ENCODE measurements at places on chromosomes 7 and 10.

DNA sequence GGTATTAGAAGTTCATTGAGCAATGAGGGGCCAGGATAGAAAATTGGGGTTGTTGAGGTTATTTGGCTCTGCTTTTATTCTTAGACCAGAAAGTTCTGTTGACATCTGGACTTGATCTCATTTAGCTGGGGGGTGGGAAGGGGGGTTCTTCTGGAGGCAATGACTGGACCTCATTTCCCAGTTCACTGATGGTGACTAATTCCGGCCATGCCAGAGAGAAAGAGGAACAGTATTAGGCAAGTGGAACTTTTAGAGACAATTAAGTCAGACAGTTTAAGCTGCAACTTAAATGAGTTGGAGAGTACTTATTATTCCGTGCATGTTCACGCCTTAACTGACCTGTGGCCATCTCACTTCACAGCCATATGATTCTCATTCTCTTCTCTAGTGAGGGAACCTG lies 512.5 kb downstream of the REEP3 start:
- DNase-seq = no peak

DNA sequence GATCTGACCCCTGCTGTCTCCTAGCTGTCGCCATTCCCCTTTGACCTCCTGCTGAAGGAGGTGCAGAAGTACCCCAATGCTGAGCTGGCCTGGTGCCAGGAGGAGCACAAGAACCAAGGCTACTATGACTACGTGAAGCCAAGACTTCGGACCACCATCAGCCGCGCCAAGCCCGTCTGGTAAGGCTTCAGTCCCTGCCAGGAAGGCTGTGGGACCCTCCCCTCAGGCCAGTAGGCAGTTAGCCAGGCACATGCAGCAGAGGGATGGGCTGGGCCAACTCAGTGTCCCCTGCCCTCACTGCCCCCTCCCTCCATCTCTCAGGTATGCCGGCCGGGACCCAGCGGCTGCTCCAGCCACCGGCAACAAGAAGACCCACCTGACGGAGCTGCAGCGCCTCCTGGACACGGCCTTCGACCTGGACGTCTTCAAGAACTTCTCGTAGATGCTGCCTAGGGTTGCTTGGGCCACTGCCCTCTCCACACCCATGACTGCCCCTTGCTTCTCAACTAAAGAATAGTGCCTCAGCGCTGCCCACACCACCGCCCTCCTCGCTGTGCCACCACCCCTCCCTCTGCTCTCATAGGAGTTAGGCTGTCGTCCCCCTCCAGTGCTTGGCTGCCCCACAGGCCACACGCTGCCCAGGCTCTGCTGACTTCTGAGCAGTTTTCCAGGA lies 41.0 kb upstream of the ZMIZ2 start:
- DNase-seq = no peak

DNA sequence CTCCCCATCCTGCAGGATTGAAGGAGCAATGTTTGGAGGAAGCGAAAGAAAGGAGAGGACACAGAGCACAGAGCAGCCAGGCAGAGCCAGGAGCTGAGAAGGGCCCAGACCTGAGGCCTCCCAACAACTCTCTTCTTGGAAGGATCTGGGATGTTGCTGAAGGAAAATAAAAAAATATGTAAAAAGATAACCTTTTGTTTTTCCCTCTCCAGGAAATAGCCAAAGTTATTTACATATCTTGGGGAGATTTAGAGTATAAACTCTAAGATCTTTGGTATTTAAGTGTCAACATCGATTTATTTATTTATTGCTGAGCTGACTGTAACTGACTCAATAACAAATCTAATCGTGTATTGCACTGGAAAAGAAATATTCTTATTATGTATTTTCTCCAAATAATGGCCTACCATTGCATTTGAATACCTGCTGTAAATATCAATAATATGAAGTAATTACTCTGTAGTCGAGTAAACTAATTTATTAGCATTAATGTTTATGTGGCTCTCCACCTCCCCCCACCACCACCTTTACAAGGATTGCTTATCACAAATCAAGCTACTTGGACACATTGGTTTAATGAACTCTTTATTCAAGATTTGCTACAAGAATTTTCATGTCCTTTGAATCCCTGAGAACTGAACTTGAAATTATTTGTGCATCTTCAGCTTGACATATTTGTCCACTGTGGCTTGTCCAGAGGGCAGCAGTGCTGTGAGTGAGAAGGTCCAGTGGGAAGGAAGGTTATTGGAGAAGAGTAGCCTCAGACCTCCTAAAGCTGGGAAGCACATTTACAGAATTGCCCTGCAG lies 1.8 kb upstream of the HOXA11 start:
- no peak for DNase-seq

- no peak for DNase-seq
These were observed 94.0 kb downstream of the AKR1D1 start for GRCh38 chr7:138170298-138170697.

DNA sequence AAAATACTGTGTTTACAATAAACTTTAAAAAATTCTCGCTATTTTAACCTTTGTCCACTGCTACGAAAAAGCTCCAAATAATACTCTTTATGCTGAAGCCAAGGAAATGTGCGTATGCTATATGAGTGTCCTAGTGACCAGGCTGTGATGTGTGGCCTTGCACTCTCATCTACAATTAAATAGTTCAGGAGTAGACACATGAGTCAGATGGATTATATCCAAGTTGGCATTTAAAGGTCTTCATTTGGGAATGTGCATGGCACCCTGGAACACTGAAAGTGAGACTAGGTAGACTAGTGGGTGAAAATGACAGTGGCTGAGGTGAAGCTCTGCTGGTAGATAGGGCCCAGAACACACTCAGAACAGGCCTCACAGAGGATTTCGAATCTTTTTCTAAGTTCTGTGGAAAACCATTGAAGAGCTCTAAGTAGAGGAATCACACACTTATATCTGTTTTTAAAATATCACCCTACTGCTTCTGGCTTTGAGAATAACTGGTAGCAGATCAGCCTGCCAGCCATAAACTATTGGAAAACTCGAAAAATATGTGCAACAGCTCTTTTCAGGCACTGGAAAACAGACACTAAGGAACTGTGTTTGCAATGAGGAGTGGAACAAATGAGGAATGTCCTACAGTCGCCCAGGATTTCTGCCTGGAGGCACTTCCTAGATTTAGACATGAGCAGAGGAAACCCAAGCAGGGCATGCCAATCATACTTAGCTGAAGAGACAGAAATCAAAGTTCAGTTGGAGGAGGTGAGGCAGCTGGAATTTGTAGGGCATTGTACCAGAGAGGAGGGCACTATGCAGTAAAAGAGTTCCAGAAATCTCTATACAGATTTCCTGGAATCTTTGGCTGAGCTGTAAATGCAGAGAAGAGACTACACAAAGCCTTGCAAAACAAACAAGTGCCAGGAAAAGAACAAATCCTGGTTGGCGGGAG lies 603.8 kb upstream of the LRRTM3 start:
- DNase-seq = no peak

DNA sequence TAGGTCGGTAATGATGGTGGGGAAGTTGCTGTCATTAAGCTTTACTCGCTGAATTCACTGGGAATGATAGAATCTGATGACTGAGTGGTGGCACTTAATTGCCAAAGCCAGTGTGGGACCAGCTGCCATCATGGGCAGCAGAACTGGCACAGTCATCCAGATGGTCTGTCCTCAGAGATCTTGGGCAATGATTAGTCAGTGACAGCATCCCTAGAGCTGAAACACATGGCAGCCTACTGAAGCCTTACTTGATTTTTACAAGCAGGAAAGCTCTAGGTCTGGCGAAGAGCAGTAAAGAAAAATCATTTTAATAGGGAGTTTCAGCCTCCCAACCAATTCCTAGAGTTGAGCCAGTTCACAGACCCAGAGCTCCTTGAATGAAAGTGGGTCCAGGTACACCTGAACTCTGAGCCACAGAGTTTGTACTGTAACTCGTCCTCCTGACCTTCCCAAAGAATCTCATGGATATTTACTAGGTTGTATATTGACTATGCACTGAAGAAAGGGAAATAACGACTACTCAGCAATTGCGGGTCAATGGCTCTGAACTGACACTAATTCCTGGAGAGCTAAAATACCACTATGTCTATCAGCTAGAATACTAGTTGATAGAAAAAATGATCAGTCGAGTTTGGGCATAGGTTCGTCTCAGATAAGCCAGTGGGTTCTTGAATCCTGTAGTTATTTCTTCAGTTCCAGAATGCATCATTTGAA lies 4.4 kb upstream of the ASB13 start:
- no peak for DNase-seq

GRCh38 chr7:87878208-87878735 lies 2.0 kb downstream of the DBF4 start:
- no peak for DNase-seq

- no peak for DNase-seq
These were observed 41.5 kb downstream of the GATA3 start for GRCh38 chr10:8095959-8096358.

GRCh38 chr7:87479951-87480350 lies 4.5 kb upstream of the ABCB4 start:
- DNase-seq = no peak

GRCh38 chr7:101235050-101235449 lies 2.6 kb downstream of the CLDN15 start:
- DNase-seq = no peak
